ENCODE measurements at places on chromosomes 13 and 19.

GRCh38 chr19:39251846-39252245 is 3.2 kb upstream of the IFNL4 start:
- DNase-seq = no peak

- no peak for DNase-seq
Measured at GRCh38 chr13:74726206-74726605, 592.0 kb upstream of the KLF12 start.

DNA sequence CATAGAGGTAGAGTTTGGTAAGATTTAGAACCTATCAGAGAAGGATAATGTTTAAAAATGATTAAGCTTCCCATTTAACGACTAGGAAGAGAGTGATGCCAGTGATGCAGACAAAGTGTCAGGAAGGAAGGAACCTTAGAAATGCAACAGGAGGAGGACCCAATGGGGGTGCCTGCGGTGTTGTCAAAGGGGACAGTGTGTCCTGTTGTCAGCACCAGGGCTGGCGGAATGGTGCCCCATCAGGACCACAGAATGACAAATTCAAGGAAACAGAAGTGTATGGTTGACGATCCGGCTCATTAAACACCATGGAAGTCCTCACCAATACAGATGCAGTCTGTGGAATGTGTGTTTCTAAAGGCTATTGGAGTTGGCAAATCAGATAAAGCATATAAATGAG is 19.3 kb downstream of the ATP12A start:
- DNase-seq = no peak

- DNase-seq = peak; percentile 86
Measured at GRCh38 chr19:2494084-2494446, 18.1 kb downstream of the GADD45B start.

- peak; percentile 50 for DNase-seq
Measured at GRCh38 chr13:44573790-44574465, 2.2 kb downstream of the TSC22D1 start.
